ENCODE measurements at places on chromosomes 1 and 21.

DNA sequence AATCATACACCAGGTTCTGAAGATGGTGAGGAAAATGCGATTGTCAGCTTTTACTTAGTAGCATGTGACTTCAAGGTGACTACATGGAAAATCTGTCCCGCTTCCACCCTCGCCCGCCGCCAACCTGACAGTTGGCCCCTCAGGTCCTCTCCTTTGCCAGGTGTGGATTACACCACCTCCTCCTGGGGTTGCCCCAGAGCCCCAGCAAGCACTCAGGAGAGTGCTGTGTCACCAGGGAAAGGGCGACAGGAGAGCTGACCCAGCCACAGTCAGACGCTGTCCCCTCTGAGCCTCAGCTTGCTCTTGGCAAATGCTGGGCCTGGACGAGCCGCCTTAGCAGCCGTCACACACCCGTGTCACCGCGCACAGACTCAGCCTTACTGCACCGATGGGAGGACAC lies 17.9 kb downstream of the PTTG1IP start:
- DNase-seq, result no peak

DNA sequence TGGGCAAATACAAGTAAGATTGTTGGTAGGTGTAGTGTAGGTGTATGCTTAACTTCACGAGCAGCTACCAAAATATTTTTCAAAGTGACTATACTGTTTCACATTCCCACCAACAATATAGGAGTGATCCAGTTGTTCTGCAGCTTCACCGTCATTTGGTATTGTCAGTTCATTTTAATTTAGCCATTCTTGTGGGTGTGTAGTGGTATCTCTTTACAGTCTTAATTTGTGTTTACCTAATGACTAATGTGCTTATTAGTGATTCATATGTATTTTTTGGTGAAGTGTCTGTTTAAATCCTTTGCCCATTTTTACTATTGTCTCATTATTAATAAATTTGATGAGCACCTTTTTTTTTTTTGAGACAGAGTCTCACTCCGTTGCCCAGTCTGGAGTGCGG lies 35.4 kb downstream of the RCSD1 start:
- DNase-seq, result no peak

DNA sequence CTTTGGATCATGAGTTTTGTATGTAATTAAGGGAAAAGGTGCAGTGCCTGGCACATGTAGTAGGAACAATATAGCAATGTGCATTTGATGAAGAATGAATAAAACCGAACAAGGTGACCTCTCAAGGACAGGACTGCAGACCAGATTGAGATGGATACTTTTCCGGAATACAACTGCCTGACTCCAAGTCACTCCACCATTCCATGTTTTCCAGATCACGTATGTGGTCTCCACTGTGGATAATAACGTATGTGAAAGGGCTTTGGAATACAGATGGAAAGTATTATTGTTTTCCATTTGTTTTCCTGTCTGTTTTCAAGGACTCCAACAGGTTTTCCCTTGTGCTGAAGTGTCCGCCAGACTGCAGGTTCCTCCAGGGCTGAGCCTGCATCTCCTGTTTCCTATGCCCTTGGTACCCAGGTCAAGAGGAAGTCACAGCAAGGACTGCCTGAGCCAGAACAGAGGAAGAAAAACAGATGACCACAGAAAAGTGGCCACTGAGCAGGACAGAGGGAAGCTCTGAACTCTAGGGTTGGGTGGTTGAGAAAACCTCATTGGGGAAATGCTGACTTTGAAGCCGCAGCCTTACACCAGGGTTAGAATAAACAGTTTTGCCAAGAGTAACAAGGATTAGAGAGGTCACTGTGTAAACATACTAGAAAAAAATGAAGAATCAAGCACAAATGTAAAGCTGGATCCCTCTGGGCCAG lies 4.0 kb downstream of the CFAP45 start:
- no peak for DNase-seq

GRCh38 chr1:151846062-151846568 lies 6.5 kb upstream of the C2CD4D start:
- DNase-seq, result no peak

GRCh38 chr1:185453496-185454192 lies 136.6 kb upstream of the IVNS1ABP start:
- DNase-seq, result no peak

DNA sequence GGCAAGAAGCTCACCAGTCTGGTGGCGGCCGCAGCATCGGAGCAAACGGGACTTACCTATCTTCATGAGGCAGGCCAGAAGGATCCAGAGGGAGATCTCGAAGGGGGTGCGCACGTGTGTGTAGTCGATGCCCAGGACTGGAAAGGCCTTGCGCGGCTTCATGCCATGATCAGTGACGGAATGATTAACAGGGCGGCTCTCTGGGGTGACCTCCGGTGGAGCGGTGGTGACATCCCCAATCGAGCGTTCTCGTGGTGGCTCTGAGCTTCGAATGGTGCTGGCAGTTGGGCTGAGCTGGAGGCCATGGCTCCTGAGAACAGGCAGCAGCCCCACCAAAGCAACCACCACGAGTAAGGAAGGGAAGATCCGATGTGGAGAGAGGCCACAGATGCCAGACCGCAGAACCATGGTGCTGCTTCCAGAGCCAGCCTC lies 982 bp downstream of the SLC9A1 start:
- DNase-seq, result peak; percentile 31

DNA sequence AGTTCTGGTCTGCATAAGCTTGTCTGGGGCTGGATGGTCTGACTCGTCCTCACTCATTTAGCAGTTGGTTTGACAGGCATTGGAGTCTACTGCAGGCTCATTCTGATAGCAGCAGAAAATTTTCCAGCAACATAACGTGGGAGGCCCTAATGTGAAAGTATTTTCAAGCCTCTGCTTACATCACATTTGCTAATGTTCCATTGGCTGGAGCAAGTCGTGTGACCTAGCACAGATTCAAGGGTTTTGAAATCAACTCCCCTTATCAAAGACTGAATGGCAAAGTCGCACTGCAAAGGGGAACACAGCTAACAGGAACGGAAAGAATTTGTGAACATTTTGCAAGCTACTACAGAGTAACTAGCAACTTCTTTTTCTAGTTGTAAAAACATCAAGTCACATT lies 2.3 kb upstream of the USH2A start:
- no peak for DNase-seq

DNA sequence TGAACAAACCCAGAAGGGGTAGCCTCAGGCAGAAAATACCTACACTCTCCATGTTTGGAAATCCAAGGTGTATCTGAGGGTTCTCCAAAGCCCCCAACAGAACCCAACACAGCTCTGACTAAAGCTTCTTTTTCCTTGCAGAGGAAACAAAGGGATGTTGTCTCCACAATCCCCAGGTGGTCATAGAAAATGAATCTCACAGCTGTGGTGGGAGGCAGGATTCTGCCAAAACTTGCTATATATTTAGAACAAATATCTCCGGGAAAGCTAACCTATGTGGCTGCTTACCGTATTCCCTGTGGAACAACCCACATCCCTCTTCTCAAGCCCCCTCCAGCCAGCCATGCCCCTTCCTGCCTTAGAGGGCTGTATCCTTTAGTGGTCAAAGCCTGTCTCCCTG lies 406.1 kb downstream of the PRDM2 start:
- no peak for DNase-seq

DNA sequence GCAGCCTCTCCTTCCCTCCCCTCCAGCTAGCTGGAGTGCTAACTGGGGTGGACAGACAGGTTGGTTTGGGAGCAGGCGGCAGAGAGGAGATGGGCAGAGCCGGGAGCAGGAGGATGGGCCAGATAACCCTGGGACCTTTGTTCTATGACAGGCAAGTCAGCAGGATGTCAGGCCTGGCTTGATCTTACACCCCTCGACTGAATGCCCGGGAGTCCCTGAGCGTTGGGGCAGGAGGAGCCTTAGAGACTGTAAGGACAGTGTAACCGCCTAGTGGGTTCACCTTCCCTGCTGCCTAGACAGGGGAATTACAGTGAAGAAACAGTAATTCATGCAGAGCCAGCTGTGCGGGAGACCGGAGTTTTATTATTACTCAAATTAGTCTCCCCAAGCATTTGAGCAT lies 60.2 kb downstream of the MDM4 start:
- DNase-seq, result no peak

- no peak for DNase-seq
Measured at GRCh38 chr1:89548122-89548857, 23.7 kb downstream of the LRRC8B start.

DNA sequence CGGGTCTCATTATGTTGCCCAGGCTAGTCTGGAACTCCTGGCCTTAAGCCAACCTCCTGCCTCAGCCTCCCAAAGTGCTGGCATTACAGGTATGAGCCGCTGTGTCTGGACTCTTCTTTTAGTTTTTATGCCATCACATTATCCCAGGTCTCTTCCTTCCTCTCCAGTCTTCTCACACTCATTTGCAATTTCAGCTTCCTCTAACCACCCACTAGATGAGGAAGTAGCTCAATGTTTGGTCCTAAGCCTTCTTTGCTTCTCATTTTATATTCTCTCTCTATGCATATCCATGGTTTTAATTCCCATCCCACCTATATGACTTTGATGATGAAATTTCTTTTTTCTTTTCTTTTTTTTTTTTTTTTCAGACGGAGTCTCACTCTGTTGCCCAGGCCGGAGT lies 3.1 kb upstream of the ZBTB8A start:
- DNase-seq, result no peak

- DNase-seq, result peak; percentile 95
Measured at GRCh38 chr1:179081687-179082332, at the start of gene TOR3A. Gene TOR3A, plus strand, starts transcription at chr1:179082070. Its CDS starts 59 bp downstream, at chr1:179082129.

GRCh38 chr1:200454425-200454824 lies 44.6 kb upstream of the ZNF281 start:
- no peak for DNase-seq

GRCh38 chr1:178039891-178040290 lies 54.0 kb upstream of the RASAL2 start:
- DNase-seq, result no peak

DNA sequence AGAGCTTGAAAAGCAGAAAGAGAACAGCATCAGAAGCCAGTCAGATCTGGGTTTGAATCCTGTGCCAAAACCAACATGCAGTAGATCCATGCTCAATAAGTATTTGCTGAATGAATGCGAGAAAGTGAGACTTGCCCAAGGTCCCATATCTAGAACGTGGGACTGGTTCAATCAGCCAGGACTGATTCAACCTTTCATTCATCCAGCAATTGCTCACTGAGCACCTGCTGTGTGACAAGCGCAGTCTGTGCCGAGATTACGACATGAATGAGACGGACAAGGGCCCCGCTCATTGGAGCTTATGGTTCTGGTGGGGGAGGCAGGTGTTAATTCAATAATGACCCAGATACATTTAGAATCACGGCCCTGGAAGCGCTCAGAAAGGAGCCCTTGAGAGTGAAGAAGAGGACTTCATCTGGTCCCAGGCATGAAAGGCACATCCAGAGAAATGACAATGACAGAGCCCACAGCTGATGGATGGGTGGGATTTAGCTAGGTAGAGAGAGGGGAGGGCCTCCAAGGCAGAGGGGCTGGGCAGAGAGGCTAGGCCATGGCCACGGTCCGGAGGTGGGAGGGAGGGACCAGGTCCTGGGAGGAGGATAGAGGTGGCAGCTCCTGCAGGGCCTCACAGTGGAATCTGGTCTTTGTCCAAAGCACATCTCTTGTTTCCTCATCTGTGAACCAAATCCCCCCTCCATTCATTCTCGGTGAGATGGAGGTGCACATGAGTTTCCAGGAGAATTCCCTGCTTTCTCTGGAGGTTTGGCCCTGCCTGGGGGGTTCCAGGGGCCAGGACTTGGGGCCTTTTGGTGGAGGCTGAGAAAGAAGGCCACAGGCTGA lies 4.2 kb upstream of the FAM131C start:
- no peak for DNase-seq

- DNase-seq, result no peak
Measured at GRCh38 chr1:87108814-87109411, 194.5 kb downstream of the HS2ST1 start.

GRCh38 chr1:53016705-53017104 lies 45.3 kb upstream of the PODN start:
- DNase-seq, result no peak

GRCh38 chr1:35847935-35848565 lies 35.0 kb upstream of the AGO1 start:
- DNase-seq, result no peak
